ENCODE measurements at places on chromosomes 1 and 21. TPM values are rescaled to one million over a fixed set of nuclear protein-coding genes. Genes with fewer than 3 reads are reported as not detected.

The MNDA gene
- 8.3 TPM for total RNA-seq

The CD53 gene
- total RNA-seq: 70.9 TPM

- DNase-seq: no peak
Observed at GRCh38 chr1:170587253-170587593, 55.3 kb downstream of the GORAB start.

The SELENON gene
- 116 TPM for total RNA-seq

GRCh38 chr1:190747704-190748103, 270.0 kb upstream of the BRINP3 start:
- DNase-seq: peak; percentile 16

The DNMT3L gene
- total RNA-seq: not detected

The CD1D gene
- 3.2 TPM for total RNA-seq

The VWA5B1 gene
- total RNA-seq: 1.4 TPM

DNA sequence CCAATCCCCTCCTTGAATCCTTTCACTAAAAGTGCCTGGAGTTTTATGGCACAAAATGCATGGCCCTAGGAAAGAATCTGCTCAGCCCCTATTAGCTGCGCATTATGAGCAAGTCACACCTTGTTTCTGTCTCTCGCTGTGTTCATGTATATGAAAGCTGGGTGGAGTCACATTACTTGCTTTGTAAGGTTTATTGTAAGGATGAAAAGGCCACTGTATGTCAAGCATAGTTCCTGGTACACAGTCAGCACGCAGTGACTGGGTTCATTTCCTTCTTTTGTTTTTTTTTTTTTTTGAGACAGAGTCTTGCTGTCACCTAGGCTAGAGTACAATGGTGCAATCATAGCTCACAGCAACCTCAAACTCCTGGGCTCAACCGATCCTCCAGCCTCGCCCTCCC, 6.7 kb upstream of the SLC9A1 start:
- no peak for DNase-seq

The FAM76A gene
- total RNA-seq: 17.0 TPM

The ANGPTL1 gene
- total RNA-seq: 24.5 TPM

GRCh38 chr1:208145167-208145566, 99.0 kb downstream of the PLXNA2 start:
- DNase-seq: no peak

GRCh38 chr1:51705035-51705434, 88.1 kb downstream of the OSBPL9 start:
- DNase-seq: no peak

The AMY1A gene
- not detected for total RNA-seq

The CCT8 gene
- total RNA-seq: 101 TPM

DNA sequence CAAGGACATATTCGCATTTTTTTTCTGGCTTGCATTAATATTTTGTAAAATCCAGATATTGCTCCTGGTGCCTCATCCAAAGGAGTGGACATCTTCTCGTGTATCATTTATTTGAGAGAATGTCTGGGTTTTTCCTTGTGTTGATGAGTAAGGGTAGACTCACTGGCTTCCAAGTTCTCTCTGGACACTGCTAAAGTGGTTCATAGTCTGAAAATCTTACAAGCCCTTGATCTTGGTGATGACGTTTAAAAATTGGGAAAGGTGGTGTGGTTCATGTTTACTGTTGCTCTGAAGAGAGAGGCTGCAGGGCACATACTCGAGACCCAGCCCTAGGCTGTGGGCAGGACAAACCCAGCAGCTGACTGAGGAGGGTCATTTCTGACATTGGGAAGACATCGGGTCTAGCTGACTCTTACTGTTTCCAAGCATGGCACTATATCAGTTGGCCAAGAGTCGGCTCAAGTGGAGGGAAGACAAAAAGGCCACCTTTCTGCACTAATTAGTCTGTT, 296.2 kb downstream of the LMX1A start:
- no peak for DNase-seq

GRCh38 chr1:212367474-212368072, 47.1 kb downstream of the PACC1 start:
- no peak for DNase-seq

GRCh38 chr1:167815650-167816049, 93.9 kb downstream of the MPZL1 start:
- no peak for DNase-seq

- peak; percentile 30 for DNase-seq
Observed at GRCh38 chr1:234916840-234917239, 211.8 kb downstream of the TOMM20 start.

GRCh38 chr1:53508991-53509666, 49.9 kb downstream of the DMRTB1 start:
- peak; percentile 79 for DNase-seq

The DMRTA2 gene
- not detected for total RNA-seq

DNA sequence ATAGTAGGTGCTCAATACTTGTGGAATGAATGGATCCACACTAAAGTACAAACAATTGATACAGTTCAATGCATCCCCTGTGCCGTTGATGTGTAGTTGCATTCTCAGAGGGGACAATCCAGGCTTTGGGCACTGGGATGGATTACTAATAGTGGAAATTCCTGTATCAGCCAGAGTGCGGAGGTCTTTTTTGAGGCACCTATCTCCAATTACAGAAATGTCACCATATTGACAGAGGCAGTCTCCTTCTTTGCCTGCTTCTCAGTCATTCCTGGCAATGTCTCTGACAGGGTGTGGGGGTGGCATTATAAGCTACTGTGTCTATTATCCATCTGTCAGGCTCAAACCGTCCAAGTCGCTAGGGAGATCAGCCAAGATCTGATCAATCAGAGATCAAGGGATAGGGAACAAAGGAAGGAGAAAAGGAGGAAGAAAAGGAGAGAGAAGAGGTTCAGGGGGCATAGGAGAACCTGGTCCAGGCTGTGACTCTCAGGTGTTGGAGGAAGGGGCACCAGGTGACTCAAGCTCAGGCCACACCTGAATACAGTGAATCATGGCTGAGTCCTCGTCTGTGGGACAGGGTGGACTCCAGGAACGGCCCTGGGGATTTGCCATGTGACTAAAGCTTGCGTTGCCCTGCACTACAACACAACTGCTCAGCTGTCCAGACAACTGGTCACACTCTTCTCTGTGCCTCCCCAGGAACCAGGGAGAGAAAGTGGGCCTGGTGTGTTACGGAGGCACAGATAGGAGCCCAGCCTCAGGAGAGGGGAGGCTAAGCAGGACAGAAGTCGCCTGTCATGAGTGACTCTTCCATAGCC, 3.4 kb upstream of the LAMB3 start:
- no peak for DNase-seq

The OR14K1 gene
- not detected for total RNA-seq

- no peak for DNase-seq
Observed at GRCh38 chr1:161100556-161100955, 2.4 kb downstream of the KLHDC9 start.

The COL16A1 gene
- 29.0 TPM for total RNA-seq

- peak; percentile 79 for DNase-seq
Observed at GRCh38 chr1:110207831-110208230, 2.3 kb upstream of the KCNC4 start.

DNA sequence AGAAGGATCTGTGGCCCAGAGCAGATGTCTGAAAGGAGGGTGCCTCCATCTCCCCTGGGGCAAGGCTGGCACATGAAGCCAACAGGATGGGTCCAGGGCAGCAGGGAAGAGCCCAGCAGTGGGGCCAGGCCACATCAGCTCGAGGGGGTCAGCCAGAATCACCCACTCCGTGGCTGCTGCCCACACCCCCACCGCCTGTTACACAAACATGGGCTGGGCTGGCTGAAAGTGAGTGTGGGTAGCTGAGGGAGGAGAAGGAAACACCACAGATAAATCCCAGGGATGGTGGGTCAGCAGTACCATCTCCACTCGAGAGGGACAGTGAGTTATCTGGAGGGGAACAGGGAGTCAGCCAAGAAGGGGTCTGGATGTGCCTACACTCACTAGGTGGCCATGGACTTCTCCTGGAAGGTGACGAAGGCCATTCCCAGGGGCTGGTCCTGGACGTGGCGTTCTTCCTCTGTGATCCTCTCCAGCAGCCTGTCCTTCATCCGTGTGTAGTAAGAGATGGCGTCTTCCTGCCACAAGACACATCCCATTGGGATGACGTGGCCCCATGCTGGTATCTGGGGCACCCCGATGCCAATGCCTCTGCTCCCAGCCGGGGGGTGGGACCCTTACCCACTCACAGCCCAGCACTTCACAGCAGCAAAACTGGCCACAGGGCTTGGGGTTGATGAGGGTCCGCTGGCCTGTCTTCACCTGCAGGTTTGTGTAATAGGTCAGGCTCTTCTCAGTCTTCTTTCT, 20.2 kb downstream of the TMEM63A start:
- DNase-seq: no peak

The DENND1B gene
- total RNA-seq: 20.6 TPM

The OPRD1 gene
- not detected for total RNA-seq

DNA sequence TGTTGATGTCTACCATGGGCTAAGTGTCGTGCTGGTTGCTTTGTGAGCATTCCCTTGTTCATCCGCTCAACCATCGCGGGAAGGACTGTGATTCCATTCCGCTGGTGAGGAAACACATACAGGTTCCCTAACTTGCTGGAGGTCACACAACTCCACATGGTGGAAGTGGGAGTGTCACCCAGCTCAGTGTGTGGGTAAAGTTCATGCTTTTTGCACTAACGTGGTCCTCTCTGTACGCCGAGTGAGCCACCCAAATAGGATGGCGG, 4.0 kb upstream of the CLDN19 start:
- no peak for DNase-seq

The SPRR2F gene
- total RNA-seq: not detected

DNA sequence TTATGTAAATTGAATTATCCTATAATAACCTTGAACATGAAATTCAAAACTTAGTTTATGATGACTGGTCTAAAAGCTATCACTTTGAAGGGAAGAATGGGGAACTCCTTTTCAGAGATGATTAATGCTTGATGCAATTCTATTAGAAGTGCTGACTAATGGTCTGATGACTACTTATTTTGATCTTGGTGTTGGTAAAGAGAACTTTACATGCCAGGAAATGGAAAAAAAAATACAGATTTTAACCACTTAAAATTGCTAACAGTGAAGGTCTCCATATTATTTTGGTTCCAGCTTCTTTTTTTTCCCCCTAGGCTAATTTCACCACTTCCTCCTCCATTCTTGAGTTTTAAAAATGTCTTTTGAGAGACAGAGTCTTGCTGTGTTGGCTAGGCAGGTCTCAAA, 22.9 kb downstream of the S1PR1 start:
- DNase-seq: no peak

DNA sequence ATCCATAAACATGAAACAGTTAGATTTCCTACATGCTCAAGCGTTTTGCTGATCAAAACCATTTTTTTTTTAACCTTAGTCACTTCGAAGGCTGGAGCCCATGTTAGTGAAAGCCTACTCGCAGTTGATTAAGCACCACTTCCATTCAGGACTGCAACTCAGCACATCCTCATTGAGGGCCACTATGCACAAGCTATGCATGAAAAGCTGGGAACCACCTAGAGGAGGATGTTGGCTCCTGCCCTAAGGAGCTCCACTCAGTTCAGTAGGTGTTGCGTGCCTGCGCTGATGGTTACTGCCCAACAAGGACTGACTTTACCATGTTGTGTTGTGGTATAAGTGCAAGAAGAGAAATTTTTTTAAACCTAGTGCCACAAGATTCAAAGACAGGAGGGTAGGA, 181.4 kb upstream of the L1TD1 start:
- DNase-seq: no peak

DNA sequence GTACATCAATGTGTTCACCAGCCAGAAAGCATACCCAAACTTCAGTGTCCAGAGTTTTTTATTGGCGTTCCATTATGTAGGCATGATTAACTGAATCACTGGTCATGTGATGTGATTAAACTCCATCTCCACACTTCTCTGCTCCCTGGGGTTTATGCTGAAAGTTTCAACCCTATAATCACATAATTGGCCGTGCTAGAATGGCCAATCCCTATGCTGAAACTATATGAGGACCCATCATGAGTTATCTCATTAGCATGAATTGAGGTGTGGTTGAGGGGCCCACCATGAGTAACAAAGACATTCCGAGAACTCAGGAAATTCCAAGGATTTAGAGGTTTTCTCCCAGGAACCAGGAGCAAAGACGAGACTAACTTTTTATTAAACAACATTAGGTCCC, 31.8 kb upstream of the FBXO28 start:
- no peak for DNase-seq

All from kidney (tissue), 22 donors.